Heart left ventricle (tissue), 16 donors: ENCODE measurements at places on chromosomes 16 and 17. TPM values are rescaled to one million over a fixed set of nuclear protein-coding genes. Genes with fewer than 3 reads are reported as not detected.

- H3K27me3 ChIP-seq, result no peaks in the 10 kb centered on the region
- DNase-seq, result no peak
- H3K4me1 ChIP-seq, result no peaks in the 10 kb centered on the region
- H3K4me3 ChIP-seq, result no peak overlapping the region
Observed at GRCh38 chr16:84851192-84852127, 31.7 kb downstream of the CRISPLD2 start.

- H3K4me1 ChIP-seq, result no peaks in the 10 kb centered on the region
- H3K4me3 ChIP-seq, result no peak overlapping the region
- H3K27ac ChIP-seq, result no peak overlapping the region
- H3K36me3 ChIP-seq, result no peaks in the 10 kb centered on the region
Observed at GRCh38 chr16:7585705-7586104, 253.1 kb downstream of the RBFOX1 start.

The ABI3 gene
- total RNA-seq, result 6.4 TPM

- no peaks in the 10 kb centered on the region for H3K4me1 ChIP-seq
- H3K36me3 ChIP-seq, result no peaks in the 10 kb centered on the region
- no peak overlapping the region for H3K4me3 ChIP-seq
- H3K27ac ChIP-seq, result no peak overlapping the region
- no peaks in the 10 kb centered on the region for H3K27me3 ChIP-seq
Observed at GRCh38 chr17:34367486-34368195, 4.6 kb upstream of the CCL1 start.

- H3K4me3 ChIP-seq, result no peak overlapping the region
- H3K27ac ChIP-seq, result no peak overlapping the region
- H3K4me1 ChIP-seq, result peaks cover 8% of the 10 kb centered on the region
Observed at GRCh38 chr17:64565563-64565962, 58.8 kb downstream of the CEP95 start.

GRCh38 chr17:73795730-73796129 is 151.5 kb upstream of the SDK2 start:
- no peak overlapping the region for H3K4me3 ChIP-seq
- H3K27ac ChIP-seq, result no peak overlapping the region
- H3K27me3 ChIP-seq, result no peaks in the 10 kb centered on the region
- peaks cover 6% of the 10 kb centered on the region for H3K4me1 ChIP-seq

The ZACN gene
- not detected for total RNA-seq

The HES7 gene
- total RNA-seq, result not detected

- no peaks in the 10 kb centered on the region for H3K27me3 ChIP-seq
- no peak for DNase-seq
- no peak overlapping the region for H3K4me3 ChIP-seq
- H3K27ac ChIP-seq, result no peak overlapping the region
- H3K36me3 ChIP-seq, result peaks cover 53% of the 10 kb centered on the region
- H3K4me1 ChIP-seq, result peaks cover 21% of the 10 kb centered on the region
Observed at GRCh38 chr16:8889893-8890548, 7.9 kb downstream of the LITAFD start.

The SYCE1L gene
- not detected for total RNA-seq

DNA sequence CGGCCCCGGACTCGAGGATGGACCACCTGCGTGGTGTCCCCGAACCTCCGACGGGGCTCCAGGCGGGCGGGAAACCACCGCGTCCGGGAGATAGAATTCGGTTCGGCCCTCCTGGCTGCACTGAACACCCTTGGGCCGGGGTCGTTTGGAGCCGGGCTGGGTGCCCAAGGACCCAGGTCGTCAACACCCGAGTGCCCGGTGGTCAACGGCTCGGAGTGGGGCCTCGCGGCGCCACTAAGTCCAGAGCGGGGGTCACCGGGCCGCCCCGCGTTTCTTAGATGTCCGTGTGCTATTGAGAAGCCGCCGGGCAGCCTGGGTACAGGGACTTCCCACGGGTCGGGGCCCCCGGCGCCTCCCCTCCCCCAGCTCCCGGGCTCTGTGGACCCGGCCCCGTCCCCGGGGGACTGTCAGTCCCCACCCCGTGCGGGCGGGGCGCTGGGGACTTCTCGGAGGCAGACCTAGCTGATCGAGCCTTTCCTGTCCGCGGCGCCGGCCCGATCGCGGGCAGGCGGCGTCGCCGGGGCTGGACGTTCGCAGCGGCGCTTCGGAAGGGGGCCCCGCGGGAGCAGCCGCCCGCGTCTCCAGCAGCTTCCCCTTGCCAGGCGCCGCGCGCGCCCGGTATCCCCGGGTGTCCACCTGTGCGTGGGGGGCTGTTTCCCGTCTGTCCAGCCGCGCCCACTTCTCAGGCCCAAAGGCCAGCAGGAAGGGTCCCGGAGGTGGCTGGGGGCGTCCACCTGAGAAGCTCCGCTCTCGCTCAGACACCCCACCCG is 655 bp upstream of the NPTX1 start:
- peak overlapping the region; percentile 43 for H3K4me3 ChIP-seq
- H3K27ac ChIP-seq, result no peak overlapping the region
- peaks cover 30% of the 10 kb centered on the region for H3K4me1 ChIP-seq
- H3K36me3 ChIP-seq, result no peaks in the 10 kb centered on the region
- H3K27me3 ChIP-seq, result peaks cover 77% of the 10 kb centered on the region

- no peak overlapping the region for H3K27ac ChIP-seq
- no peaks in the 10 kb centered on the region for H3K4me1 ChIP-seq
- DNase-seq, result no peak
- no peaks in the 10 kb centered on the region for H3K36me3 ChIP-seq
Observed at GRCh38 chr17:63278728-63279442, 167.2 kb downstream of the CYB561 start.

The NCBP3 gene
- 10.6 TPM for total RNA-seq

- no peak for DNase-seq
- H3K27me3 ChIP-seq, result no peaks in the 10 kb centered on the region
- H3K27ac ChIP-seq, result no peak overlapping the region
- no peaks in the 10 kb centered on the region for H3K4me1 ChIP-seq
Observed at GRCh38 chr17:63381101-63381729, 64.9 kb downstream of the CYB561 start.

The ZNF48 gene
- total RNA-seq, result 4.1 TPM

DNA sequence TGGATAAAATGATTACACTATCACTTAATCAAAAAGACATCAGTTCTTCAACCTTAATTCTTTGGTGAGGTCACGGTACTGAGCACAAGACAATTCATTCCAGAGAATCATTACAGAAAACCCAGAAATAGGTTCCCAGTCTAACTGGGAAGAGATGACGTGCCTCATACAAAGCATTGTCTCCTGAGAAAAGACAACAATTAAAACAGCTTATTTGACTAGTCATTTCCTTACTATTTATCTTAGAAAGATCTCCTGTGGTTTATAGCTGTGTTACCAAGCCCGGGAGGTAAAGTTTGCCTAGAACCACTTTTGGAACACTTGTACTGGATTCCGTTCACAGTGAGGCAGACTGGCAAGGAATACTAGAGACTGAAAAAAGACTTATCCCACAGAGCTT is 5.1 kb downstream of the PHF12 start:
- no peak for DNase-seq
- H3K4me1 ChIP-seq, result peaks cover 56% of the 10 kb centered on the region
- H3K36me3 ChIP-seq, result no peaks in the 10 kb centered on the region
- H3K27ac ChIP-seq, result peak overlapping the region; percentile 54
- H3K4me3 ChIP-seq, result no peak overlapping the region

The KRT39 gene
- total RNA-seq, result not detected

DNA sequence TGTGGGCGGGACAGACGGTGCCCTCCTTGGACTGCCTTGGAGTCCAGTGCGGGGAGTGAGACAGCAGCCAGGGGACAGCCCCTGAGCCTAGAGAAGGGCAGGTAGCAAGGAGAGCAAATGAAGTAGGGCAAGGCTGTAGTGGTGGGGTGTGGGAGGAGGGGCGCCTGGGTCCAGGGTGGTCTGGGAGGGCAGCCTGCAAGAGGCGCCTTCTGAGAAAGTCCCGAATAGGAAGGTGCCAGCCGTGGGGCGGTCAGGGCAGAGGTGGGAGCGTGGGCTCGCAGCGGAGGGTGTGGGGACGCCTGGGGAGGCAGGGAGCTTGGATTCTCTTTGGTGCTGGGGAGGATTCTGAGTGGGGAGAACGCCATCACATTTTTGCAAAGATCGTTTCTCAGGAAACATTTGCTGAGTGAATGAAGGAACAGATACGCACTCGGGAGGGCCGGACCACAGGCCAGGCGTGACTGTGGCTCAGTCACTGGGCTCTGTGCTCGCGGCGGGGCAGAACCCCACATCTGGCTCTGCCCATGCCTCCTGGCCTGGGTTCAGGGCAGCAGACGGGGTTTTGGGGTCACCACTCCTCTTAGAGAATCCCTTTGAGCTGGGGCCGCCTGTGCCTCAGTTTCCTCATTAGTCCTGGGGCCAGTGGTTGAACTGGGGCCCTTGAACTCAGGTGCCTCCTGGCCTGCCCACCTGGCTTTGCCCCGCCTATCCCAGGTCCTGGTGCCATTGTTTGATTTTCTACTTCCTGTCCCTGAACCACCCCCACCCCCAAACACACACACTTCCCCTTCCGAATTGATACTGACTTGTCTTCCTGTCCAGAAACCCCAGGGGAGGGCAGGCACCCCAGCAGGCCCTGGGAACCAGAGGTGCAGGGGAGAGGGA is 4.2 kb downstream of the SNN start:
- H3K27ac ChIP-seq, result peak overlapping the region; percentile 60
- H3K4me3 ChIP-seq, result no peak overlapping the region
- peaks cover 4% of the 10 kb centered on the region for H3K36me3 ChIP-seq
- peak; percentile 55 for DNase-seq
- peaks cover 76% of the 10 kb centered on the region for H3K4me1 ChIP-seq

The DHRS11 gene
- 13.5 TPM for total RNA-seq

The STX1B gene
- total RNA-seq, result 1.00 TPM

- H3K27ac ChIP-seq, result no peak overlapping the region
- peaks cover 45% of the 10 kb centered on the region for H3K36me3 ChIP-seq
- DNase-seq, result no peak
- H3K27me3 ChIP-seq, result peaks cover 5% of the 10 kb centered on the region
Observed at GRCh38 chr16:31702796-31703195, 170.8 kb upstream of the ZNF267 start.

The SLC52A1 gene
- not detected for total RNA-seq

GRCh38 chr16:75263291-75263962 is 12.0 kb upstream of the BCAR1 start:
- peaks cover 51% of the 10 kb centered on the region for H3K4me1 ChIP-seq
- peak overlapping the region; percentile 71 for H3K27ac ChIP-seq
- no peaks in the 10 kb centered on the region for H3K36me3 ChIP-seq

GRCh38 chr16:73196670-73197069 is 148.7 kb upstream of the ZFHX3 start:
- H3K4me1 ChIP-seq, result no peaks in the 10 kb centered on the region
- H3K4me3 ChIP-seq, result no peak overlapping the region
- DNase-seq, result peak; percentile 73
- no peaks in the 10 kb centered on the region for H3K36me3 ChIP-seq
- no peak overlapping the region for H3K27ac ChIP-seq

DNA sequence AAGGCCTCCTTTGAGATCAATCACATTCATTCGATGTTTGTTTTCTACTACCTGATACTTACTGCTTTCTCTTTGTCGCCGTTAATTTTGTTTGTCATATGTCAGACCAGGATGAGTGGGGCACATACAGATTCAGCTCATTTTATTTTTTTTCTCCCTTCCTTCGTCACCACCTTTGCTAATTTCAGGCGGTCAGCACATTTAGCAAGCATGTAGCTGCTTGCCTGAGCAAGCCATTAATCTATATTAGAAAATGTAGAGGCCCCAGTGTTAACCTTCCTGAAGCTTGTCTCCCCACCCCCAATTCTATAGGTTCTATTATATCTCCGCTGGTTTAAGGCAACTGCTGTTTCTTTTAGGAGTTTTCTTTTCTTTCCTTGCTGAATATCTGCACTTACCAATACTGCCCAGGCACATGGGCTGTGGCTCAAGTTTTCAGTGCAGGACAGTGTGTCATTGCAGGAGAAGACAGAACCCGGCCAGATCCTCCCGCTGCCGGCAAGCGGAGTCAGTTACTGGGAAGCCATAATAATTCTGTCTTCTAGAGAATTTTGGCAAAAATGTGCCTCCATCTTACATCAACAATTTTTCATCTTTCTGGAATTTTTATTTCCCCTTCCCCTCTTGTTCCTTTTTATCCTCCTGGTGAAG is 714.3 kb downstream of the WWOX start:
- no peaks in the 10 kb centered on the region for H3K27me3 ChIP-seq
- no peaks in the 10 kb centered on the region for H3K36me3 ChIP-seq
- H3K27ac ChIP-seq, result no peak overlapping the region
- DNase-seq, result no peak
- H3K4me3 ChIP-seq, result no peak overlapping the region
